Thoracic aorta (tissue), 2 donors: ENCODE measurements at places on chromosomes 6 and 20.

DNA sequence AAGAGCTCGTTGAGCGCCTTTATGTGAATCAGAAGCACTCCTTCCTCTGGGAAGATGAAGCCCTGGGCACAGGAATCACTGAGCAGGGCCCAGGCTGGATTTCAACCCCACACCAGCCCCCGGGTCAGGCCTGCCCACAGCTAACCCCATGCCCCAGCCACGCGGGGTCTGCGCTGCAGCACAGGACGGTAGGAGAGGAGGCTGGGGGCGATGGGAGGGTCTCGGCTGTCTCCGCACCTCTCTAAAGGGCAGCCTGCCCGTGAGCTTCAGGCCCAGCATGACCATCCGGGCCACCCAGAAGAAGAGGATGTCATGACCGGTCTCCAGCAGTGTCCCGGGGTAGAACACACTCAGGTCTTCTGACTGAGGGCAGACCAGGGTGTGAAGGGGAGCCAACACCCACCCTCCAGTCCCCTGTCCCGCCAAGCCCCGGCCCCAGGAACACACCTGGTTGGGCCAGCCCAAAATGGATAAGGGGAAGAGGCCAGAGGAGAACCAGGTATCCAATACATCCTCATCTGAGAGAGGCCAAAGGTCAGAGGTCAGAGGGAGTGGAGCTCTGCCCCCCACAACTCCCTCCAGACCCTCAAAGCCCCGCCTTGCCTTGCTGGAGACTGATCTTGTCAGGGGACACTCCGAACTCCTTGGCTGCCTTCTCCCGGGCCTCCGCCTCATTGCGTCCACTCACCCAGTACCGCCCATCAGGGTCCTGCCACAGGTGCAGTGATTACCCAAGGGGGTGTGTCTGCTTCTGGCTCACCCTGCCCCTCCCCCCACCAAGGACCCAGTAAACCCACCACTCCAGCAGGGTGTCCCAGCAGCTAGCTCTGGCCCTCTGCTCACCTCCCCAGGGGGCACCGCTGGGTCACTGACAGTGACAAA is 4.4 kb upstream of the VWA7 start:
- no peak for DNase-seq

DNA sequence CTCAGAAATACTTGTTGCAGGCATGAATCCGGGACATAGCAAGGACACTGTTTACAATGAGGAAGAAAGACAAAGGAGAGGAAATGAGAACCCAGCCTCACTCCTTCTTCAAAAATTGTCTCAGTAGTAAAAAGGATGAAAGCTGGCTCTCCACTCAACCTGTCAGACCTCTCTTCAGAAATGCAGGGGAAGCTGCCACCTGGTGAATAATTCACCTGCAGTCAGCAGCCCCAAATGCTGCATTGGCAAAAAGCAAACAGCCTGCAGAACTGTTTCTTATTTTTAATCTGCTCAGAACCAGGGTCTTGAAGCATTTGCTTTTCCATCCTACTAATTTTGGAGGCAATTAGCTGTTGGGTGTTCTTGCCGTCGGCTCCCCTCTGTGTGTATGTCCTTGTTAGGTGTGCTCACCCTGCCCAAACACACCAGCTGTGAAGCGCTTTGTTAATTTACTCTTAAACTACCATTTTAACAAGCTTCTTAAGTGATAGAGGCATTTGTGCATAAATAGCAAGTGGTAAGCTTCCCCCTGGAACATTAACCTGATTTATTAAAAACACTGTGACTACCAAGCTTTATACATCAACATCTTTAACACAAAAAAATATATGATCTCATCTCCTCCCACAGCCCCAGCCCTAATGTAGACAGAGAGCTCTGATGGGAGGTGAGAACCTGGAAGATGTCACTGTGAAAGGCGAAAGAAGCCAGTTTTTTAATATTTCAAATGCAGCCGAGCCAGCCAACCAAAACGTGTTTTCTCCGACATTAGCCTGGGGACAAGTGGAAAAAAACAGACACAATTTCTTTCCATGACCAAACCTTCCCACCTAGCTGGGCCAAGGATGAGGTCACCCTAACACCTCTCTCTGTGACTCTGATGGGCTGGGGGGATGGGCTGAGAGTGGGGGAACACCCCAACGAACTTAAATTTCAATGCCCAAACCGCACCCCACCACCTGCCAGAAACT is 451.0 kb upstream of the SULF2 start:
- no peak for DNase-seq

DNA sequence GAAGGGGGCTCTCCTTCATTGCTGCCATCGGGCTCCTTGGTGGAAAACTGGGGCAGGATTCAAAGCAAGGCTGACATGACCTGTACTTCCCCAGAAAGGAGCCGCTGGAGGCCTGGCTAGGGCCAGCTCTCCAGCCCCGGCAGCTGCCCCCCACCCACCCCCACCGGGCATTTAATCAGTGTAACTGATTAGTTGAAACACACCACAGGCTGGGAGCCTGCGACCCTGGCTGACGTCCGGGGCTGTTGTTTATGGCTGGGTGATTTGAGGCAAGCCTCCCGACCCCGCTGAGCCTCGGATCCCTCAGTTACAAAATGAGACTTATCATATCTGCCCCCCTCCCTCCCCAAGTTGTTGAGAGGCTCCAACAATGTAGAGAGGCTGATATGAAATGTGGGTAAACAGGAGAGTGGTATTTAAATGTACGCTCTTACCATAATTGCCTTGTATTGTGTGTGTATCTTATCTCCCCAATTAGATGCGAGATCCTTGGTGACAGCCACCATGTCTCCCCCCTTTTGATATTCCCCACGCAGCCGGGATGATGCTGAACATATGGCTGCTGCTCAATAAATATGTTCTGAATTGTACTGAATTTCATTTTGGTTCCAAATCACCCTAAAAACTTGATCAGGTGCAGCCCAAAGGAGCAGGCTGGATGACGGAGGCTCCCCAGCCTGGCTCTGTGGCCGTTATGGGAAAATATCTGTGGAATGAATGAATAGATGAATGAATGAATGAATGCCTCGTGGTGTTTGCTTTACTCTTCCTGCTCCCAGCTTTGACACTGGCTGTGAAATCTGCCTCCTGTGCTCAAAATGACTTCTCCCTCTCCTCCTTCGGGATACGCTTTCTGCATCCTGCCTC is 31.8 kb upstream of the APCDD1L start:
- DNase-seq, result no peak

GRCh38 chr20:25541676-25542075 is 43.7 kb downstream of the NINL start:
- DNase-seq, result no peak

GRCh38 chr20:36876473-36876833 is 515 bp downstream of the TLDC2 start:
- DNase-seq, result no peak

- DNase-seq, result no peak
These were observed 5.2 kb downstream of the SLC2A4RG start for GRCh38 chr20:63744574-63745423.

DNA sequence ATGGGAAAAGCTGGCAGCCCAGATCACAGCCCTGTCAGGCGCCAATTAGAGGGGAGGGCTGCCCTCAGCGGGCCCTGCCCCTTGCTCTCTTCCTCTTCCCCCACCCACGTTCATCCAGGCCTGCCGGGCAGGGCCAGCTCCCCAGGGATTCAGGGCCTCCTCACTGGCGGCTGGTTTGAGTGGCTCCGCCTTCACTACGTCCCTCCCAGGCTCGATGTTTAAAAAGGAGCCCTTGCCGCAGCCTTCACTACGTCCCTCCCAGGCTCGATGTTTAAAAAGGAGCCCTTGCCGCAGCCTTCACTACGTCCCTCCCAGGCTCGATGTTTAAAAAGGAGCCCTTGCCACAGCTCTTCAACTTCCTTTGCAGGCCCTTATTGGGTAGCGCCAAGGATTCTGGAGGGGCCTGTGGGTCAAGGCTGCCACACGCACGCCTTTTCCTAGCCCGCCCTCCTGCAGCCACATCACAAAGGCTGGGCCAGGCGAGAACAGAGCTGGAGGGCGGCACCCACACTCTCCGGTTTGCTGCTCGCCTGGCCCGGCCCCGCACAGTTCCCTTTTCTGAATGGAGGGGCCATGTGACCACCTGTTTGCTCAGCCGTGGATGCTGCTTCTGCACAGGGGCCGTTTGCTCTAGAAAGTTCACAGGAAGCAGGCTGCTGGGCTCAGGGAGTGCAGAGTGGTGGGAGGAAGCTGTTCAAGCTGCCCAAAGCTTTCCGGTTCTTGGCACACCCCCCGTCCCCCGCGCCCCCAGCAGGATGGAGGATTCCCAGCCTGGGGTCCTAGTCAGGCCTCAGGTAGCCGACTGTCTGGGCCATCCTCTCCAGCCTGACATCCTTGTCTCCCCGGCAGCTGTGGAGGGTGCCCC is 1.6 kb downstream of the SLC17A9 start:
- peak; percentile 43 for DNase-seq

- DNase-seq, result no peak
These were observed 116.6 kb downstream of the TSHZ2 start for GRCh38 chr20:53088786-53089185.

DNA sequence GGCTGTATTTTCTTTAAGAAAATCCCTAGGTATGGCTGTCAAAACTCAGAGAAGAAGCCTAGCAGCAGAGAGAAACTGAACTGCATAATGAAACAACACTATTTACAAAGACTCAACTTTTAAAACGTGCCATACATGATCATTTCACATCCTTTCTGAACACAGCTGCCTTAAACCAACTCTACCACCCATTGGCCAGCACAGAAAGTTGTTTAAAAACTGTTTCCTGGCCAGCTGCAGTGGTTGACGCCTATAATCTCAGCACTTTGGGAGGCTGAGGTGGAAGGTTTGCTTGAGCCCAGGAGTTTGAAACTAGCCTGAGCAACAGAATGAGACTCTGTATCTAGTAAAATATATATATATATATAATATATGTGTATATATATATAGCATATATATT is 336.4 kb upstream of the SOX4 start:
- DNase-seq, result no peak

DNA sequence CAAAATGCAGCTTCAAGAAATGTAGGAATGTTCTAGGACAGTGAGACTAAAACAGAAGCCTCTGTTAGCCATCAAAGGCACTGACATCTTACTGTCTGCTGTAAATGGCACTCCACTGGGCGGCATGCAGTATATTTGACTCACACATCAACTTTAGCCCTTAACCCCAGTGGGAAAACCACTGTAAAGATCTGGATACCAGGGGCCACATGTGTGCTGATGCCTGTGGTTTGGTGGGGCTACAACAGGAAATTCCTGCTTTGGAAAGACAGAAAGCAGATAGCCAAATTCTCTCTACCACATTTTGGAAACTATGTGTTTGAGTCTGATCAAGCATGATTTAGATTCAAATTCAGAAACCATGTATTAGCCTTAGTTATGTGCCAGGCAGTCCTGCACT is 4.3 kb downstream of the PFDN4 start:
- no peak for DNase-seq

- DNase-seq, result no peak
These were observed 118.0 kb upstream of the PRND start for GRCh38 chr20:4603724-4604123.

- no peak for DNase-seq
These were observed 26.2 kb downstream of the TTBK1 start for GRCh38 chr6:43269273-43270007.

DNA sequence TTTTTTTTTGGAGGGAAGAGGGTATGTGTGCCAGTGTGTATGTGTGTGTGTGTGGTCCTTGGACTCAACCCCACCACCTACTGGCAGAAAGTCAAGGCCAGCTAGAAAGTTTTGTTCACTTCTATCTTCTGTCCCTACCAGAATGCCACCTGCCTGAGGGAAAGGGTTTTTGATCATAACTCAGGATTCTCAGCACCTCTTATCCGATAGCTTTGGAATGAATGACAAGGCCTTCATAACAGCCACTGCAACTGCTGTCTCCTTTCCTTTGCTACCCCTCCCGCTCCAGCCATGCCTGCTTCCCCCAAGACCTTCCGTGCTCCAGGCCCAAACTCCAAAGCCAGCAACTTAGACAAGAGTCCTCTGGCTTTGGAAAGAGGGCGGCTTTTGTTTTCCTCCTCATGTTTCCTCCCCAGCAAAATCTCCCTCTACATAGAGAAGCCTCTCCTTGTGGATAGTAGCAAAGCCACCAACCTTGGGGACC is 18.7 kb downstream of the BTN3A1 start:
- no peak for DNase-seq
